ENCODE measurements at places on chromosomes 5 and 9.

DNA sequence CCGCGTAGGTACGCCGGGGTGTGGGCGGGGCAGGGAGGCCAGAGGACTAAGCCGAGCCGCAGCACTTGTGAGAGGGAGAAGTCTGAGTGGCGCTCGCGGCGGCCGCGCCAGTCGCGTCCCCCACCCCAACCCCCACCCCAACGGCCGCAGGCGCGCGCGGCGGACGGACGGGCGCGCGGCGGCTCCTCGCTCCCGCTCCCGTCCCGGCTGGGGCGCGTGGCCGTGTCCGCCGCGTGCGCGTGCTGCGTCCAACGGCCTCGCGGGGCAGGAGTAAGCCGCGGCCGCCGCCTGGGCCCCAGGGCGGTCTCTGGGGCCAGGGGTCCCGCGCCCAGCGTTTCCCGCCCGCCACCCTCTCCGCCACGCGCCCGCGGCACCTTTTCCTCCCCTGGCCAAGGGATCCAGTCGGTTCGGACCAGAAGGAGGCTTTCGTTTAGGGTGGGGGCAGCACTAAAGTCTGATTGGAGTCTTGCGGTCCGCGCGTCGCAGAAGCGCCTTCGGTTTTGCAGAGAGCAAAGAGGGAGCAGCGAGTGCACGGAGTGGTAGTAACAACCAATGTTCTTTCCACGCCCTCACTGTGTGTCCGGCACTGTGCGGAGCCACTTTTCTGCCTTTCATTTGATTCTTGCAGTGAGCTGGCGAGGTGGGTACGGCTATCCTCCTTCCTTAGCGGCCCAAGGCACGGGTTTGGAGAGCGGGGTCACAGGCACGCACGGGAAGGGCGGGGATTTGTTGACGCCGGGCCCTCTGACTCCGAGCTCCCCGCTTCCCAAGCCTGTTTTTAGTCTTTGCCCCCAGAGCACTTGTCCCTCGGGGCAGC lies 483 bp downstream of the G3BP1 start:
- DNase-seq, result peak; percentile 5

GRCh38 chr5:173963867-173964441 lies 25.0 kb upstream of the C5orf47 start:
- DNase-seq, result no peak

DNA sequence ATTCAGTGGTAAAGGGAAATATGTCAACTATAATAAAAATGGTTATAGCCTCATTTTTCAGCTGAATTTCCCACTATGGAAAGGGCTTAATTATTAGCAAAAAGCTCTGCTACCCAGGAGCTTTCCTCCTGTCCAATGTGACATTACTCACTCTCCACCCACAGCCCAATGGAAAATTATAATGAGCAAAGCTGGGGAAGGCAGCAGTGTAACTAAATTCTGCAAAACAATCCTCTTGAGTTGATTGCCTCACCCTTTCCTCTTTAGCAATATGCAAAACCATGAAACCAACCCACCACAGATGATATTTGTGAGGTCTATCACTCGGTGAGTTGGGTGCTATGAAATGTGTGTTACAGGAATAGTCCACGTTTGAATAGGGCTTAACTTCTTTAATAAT lies 14.0 kb upstream of the PLPPR1 start:
- DNase-seq, result no peak

GRCh38 chr5:172846249-172846648 lies 12.2 kb downstream of the ERGIC1 start:
- DNase-seq, result no peak

GRCh38 chr9:134325096-134325812 lies 1.0 kb upstream of the RXRA start:
- no peak for DNase-seq

DNA sequence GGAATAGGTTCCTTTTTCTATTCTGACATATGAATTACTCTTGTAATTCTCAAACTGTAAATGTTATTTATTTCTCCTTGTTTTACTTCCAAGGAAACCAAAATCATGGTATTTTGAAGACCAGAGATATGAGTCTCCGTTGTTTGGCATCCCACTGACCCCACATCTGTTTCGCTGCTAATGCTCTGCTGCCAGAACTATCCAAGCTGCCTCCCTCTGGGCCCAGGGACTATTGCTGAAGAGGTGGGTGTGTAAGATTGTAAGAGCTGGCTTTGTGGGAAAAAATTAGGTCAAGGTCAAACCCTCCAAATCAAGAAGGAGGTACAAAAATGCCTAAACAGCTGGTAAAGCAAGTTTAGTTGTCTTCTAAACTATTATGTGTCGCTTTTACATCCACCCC lies 129.4 kb upstream of the MYO10 start:
- no peak for DNase-seq

DNA sequence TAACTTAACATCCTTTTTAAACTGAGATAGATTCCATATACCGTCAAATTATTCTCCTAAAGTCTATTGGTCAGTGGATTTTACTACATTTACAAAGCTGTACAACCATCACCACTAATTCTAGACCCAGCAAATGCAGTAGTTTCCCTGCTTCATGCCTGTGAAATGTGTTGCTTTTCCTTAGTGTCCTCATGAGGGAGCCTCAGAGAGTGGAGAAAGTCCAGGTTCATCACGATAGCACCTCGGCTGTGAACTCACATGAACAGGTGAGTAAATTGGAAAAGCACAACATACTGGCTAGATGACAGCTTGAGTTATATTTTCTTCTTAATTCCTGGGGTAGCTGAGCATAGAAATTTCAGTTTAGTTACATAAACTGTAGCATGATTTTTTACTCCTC lies 653.7 kb downstream of the MTRR start:
- no peak for DNase-seq

DNA sequence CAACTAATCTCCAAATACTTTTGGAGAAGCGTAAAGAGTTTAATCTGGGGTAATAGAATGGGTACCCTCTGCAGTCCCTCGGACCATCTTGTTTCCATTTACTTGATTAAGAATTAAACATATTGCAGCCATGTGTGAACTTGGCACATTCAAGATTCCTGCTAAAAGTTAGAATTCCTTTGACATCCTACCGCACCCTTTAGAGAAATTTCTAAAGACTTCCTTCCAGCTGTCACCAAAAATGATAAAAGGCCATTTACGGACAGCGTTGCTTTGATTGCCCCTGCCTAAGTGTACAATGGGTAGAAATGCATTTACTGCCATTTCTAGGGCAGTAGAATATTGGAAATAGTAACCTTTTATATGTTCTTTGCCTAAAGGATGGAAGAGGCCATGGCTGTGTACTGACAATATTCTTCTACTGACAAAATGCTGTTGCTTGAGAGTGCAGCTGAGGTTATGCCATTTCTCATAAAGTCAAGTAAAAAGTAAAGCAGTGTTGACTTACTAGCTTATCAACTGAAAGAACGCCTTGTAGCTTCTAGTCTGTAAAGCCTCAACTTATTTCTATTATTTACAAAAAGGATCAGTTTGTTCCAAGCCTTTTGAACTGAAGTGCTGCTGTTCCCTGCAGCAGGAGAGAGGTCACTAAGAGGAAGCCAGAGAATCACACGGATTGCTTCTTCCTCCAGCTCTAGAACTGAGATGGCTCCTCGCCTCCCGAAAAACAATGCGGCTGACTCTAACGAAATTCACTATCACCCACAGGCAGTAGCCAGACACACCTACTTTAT lies 139.8 kb upstream of the BASP1 start:
- no peak for DNase-seq

DNA sequence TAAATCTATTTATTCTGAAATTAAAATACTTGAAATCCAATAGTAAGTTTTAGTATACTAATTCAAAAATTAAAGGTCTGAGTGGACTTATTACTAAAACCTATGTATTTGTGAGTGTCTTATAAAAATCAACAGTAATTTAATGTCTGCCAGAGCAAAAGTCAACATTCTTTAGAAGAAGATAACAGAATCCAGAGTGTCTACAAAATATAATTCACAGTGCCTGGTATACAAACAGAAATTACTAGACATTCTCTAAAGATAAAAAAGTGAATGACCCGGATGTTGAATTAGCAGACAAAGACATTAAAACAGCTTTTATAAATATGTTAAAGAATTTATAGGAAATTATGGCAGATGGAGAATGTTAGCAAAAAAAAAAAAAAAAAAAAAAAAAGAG lies 22.4 kb upstream of the IRX4 start:
- no peak for DNase-seq

DNA sequence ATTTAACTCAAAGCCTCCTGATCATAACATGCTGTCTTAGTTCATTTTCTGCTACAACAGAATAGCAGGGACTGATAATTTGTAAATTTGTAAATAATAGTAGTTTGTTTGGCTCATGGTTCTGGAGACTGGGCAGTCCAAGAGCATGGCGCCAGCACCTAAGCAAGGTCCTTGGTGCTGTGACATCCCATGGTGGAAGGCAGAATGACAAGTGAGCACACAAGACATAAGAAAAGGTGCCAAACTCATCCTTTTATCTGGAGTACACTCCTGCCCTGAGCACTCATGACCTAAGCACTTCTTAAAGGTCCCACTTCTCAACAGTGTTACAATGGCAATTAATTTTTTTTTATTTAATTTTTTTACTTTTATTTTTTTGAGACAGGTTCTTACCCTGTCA lies 16.1 kb downstream of the UBE2B start:
- DNase-seq, result no peak

- no peak for DNase-seq
Observed at GRCh38 chr9:79001012-79001411, 570.8 kb upstream of the TLE4 start.

DNA sequence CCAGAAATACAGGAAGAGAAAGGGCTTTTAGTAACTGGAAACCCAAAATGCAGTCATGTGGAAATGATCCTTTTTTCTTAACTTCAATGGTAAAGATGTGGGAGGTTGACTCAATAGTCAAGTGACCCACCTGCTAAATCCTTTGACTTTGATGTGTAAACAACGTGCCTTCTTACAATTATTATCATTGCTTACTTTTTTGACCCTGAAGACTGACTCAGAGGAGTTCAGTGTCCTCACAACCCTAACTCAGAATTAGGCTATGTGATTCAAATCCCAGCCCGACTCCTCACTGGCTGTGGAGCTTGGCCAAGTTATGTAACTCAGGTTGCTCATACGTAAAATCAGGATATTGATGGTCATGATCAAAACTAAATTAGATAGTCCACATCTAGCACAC lies 27.9 kb downstream of the ANXA1 start:
- no peak for DNase-seq

DNA sequence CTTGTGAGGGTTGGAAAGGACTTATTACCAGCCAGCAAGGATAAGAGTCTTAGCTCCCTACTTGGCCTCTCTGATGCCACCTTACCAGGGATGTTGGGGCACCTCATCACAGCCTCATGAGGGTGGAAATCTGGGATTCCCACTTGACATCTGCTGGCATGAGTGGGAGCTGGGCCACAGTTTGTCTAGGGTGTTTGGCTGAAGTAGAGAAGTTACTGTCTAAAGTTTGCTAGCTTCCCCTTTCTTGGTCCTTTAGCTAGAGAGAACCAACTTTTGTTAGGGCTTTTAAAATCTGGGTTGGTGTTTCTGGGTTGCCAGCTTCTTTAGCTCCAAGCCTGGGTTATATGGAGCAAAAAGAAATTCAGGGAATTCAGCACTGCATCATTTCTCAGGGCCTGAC lies 57.5 kb upstream of the GNA14 start:
- no peak for DNase-seq

GRCh38 chr5:87411973-87412629 lies 629 bp downstream of the CCNH start:
- peak; percentile 6 for DNase-seq

DNA sequence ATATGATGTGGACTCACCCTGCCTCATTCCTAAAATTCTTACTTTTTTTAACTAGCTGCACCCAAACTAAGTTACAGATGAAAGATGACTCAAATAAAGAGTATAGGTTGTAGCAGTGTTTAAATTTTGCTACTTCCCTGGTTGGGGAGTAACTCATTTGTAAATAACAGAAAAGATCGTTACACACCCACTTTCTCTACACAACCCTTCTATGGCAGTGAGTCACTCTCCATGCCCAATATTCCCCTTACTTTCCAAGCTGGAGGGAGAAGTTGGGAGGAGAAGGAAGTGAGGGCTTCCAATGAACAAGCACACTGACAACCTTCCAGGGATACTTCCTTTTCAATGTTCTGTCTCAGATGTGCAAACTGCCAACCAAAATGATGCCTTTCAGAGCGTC lies 1.9 kb downstream of the RASEF start:
- DNase-seq, result no peak

- DNase-seq, result no peak
Observed at GRCh38 chr9:88174324-88174723, 36.0 kb upstream of the SPATA31C2 start.

DNA sequence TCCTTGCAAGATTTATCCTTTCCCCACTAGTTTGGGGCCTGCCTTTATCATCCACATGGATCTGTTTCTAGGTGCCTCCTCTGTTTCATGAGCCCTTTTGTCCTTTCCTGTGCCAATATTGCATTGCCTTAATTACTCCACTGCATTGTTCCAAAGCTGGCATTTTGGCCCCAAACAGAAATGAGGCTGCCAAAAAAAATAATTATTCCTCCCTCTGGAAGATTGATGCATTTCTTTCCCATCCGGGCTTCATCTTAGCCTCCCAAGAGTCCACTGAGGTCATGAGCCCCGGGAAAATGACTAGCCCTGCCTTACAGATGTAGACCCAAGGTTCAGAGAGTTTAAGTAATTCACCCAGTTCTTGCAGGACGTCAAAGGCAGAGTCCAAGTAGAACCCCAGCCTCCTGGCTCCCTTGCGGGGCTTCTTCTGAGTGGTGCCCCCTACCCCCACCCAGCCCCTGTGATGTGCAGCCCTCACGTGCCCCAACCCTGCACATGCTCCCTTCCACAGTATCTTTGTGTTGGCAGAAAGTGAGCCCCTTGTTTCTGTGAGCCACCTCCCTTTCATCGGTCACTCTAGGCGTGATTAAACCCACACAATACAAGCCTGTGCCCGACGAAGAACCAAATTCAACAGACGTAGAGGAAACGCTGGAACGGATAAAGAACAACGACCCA lies 62.1 kb downstream of the TMOD1 start:
- DNase-seq, result no peak

DNA sequence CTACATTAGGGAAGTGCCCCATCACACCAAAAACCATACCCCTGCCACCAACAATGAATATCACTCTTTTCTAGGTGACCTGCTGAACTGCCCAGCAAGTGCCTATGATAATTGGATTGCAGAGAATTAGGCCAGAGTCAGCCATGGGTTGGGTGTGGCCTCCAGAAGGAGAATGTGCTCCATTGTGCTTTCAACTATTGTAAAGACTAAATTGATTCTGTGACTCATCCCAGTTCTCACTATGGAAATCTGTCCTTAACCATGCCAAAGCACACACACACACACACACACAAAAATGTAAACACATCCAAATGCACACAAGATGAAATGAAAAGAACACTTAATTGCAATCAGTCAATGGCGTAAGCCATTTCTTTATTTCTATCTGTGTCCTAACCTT lies 25.7 kb downstream of the DRD1 start:
- no peak for DNase-seq

DNA sequence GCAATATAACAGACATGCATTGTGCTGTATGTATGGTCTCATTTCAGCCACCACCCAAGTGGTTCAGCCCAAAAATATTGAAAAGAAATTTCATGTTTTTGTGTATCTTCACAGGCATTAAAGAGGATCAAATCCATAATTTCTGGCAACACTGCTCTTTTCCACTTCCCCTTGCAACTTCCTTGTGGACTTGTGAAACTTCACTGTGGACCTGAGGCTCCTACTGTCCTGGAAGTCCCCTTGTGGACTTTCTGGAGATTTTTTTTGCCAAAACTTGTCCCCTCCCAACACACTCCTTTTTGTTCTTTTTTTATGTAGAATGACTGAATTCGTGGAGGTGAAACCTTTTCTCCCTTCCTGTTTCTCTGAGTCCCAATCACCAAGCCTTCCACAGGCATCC lies 14.3 kb downstream of the OTULINL start:
- no peak for DNase-seq
